ENCODE measurements at places on chromosomes 6 and 20. TPM values are rescaled to one million over a fixed set of nuclear protein-coding genes. Genes with fewer than 3 reads are reported as not detected.

DNA sequence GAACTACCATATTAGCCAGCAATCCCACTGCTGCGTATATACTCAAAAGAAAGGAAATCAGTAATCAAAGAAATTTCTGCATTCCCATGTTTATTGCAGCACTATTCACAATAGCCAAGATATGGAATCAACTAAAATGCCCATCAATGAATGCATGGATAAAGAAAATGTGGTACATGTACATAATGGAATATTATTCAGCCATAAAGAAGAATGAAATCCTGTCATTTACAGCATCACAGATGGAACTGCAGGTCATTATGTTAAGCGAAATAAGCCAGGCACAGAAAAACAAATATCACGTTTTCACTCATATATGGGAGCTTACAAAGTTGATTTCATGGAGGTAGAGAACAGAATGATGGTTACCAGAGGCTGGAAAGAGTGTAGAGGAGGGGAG, 65.1 kb downstream of the ALDH8A1 start:
- H3K27ac ChIP-seq = no peak overlapping the region
- no peak overlapping the region for H3K4me3 ChIP-seq
- H3K36me3 ChIP-seq = no peaks in the 10 kb centered on the region
- no peaks in the 10 kb centered on the region for H3K27me3 ChIP-seq

DNA sequence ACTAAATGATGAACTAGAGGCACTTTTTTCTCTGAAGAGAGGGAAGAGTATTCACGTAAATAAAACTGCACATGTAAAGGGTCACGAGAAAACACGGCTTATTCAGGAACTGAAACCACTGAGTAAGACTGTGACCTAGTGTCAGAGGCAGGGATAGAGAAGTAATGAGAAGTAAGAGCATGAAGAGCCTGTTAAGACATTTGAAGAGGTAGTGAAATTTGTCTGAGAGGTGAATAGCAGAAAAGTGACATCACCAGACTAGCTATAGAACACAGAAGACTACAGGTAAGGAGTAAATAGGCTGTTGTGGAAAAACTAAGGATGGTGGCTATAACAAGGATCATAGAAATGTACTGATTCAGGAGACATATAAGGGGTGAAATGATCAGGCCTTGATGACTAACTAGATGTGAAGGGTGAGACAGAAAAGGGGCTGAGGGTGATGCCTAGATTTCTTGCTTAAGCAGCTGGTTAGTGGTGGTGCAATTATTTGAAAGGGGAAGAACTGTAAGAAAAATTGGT, 76.8 kb downstream of the REV3L start:
- H3K27ac ChIP-seq = no peak overlapping the region
- no peak for DNase-seq
- H3K27me3 ChIP-seq = no peaks in the 10 kb centered on the region
- no peaks in the 10 kb centered on the region for H3K4me1 ChIP-seq
- H3K36me3 ChIP-seq = peaks cover 4% of the 10 kb centered on the region

GRCh38 chr6:31533455-31533841, 4.7 kb downstream of the MCCD1 start:
- no peak for DNase-seq
- no peaks in the 10 kb centered on the region for H3K27me3 ChIP-seq
- H3K27ac ChIP-seq = no peak overlapping the region
- H3K4me1 ChIP-seq = no peaks in the 10 kb centered on the region

GRCh38 chr20:37992802-37993409, 40.4 kb downstream of the TTI1 start:
- H3K27me3 ChIP-seq = no peaks in the 10 kb centered on the region
- peaks cover 4% of the 10 kb centered on the region for H3K36me3 ChIP-seq
- peaks cover 13% of the 10 kb centered on the region for H3K4me1 ChIP-seq
- no peak overlapping the region for H3K4me3 ChIP-seq
- no peak overlapping the region for H3K27ac ChIP-seq

- H3K36me3 ChIP-seq = no peaks in the 10 kb centered on the region
- H3K27ac ChIP-seq = no peak overlapping the region
- no peak for DNase-seq
- no peaks in the 10 kb centered on the region for H3K27me3 ChIP-seq
Measured at GRCh38 chr6:91802431-91802830, 1215.6 kb upstream of the MAP3K7 start.

- H3K4me1 ChIP-seq = no peaks in the 10 kb centered on the region
- DNase-seq = no peak
- H3K27ac ChIP-seq = no peak overlapping the region
- H3K4me3 ChIP-seq = no peak overlapping the region
- H3K27me3 ChIP-seq = no peaks in the 10 kb centered on the region
- H3K36me3 ChIP-seq = no peaks in the 10 kb centered on the region
Measured at GRCh38 chr6:27260369-27260768, 12.9 kb downstream of the PRSS16 start.

GRCh38 chr6:138430361-138431145, 26.5 kb downstream of the HEBP2 start:
- no peak overlapping the region for H3K27ac ChIP-seq
- H3K4me1 ChIP-seq = no peaks in the 10 kb centered on the region
- H3K36me3 ChIP-seq = no peaks in the 10 kb centered on the region
- H3K4me3 ChIP-seq = no peak overlapping the region
- H3K27me3 ChIP-seq = no peaks in the 10 kb centered on the region
- no peak for DNase-seq

DNA sequence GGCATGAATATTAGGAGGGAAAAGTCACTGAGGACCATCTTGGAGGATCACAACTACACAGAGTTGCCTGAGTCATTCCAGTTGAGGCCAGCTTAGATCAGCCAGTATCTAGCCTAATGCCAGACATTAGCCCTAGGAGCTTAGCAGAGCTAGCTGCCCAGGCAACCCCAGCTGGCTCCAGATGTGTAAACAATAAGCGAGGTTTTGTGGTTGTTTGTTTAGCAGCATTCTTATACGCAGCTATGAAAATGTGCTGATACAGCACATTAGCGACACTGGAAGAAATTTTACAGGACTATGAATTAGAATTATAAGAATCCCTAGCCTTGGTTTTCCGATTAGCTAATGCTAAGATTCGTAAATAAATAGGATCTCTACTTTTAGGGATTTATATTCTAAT, 59.3 kb downstream of the BTBD3 start:
- no peak overlapping the region for H3K27ac ChIP-seq
- no peaks in the 10 kb centered on the region for H3K36me3 ChIP-seq
- no peaks in the 10 kb centered on the region for H3K4me1 ChIP-seq

- H3K27ac ChIP-seq = no peak overlapping the region
- no peak overlapping the region for H3K4me3 ChIP-seq
- no peaks in the 10 kb centered on the region for H3K36me3 ChIP-seq
- H3K27me3 ChIP-seq = no peaks in the 10 kb centered on the region
- H3K4me1 ChIP-seq = no peaks in the 10 kb centered on the region
Measured at GRCh38 chr6:88377976-88378568, 211.9 kb upstream of the CNR1 start.

DNA sequence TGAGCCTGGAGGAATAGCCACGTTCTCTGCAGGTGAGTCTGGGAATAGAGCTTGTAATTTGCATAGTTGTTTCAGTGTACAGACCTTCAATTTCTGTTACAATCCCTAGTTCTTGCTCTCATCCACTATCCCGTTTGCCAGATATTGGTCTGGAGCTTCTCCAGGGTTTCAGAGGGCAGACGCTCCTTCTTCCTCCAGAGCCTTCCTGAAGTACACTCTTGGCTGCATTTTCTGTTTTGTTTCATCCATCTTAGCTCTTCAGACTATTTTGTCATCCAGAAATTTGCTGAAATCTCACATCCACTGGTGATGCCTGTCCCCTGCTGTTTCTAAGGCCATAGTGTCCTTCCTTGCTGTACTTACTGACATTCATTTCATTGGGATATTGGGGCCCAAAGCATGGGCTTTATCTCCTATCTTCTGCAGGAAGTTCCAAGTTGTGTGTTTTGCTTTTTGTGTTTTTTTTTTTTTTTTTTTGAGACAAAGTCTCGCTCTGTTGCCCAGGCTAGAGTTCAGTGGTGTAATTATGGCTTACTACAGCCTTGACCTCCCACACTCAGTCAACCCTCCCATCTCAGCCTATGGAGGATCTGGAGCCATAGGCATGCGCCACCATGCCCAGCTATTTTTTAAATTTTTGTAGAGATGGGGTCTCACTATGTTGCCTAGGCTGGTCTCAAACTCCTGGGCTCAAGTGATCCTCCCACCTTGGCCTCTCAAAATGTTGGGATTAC, 18.7 kb downstream of the CDS2 start:
- DNase-seq = no peak
- no peak overlapping the region for H3K27ac ChIP-seq
- H3K36me3 ChIP-seq = no peaks in the 10 kb centered on the region
- no peak overlapping the region for H3K4me3 ChIP-seq
- H3K4me1 ChIP-seq = peaks cover 6% of the 10 kb centered on the region
- no peaks in the 10 kb centered on the region for H3K27me3 ChIP-seq

DNA sequence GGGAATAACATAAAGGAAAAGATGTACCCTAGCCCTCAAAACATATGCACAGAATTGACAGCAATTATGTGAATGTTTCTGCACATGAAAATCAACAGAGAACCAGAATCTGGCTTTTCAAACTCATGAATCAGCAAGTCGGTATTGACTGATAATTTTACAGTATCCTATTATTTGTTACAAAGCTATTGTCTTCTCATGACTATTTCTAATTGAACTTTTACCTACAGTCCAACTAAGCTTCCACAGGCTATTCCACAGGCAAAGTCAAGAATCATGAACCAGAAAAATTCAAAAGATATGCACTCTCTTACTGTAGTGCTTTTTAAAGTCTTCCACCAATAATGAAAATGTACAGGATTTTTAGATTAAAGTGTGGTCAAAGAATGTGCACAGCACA, 49.1 kb upstream of the DST start:
- H3K27me3 ChIP-seq = no peaks in the 10 kb centered on the region
- no peaks in the 10 kb centered on the region for H3K36me3 ChIP-seq
- peak overlapping the region; percentile 14 for H3K4me3 ChIP-seq
- H3K27ac ChIP-seq = peak overlapping the region; percentile 82

DNA sequence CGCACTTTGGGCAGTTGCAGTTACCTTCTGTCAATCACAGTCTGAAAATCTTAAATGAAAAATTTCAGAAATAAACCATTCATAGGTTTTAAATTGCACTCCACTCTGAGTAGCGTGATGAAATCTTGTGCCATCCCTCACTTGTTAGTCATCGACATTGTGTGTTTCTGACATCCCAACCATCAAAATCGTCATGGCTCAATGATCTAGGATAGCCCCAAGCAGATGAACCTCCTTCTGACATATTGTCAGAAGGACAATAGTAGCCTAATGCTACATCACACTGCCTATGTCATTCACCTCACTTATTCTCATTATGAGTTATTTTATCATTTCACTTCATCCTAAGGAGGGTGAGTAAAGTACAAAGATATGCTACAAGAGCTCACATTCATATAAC, 284.8 kb downstream of the PTPRK start:
- no peaks in the 10 kb centered on the region for H3K27me3 ChIP-seq
- DNase-seq = no peak
- H3K4me3 ChIP-seq = no peak overlapping the region
- H3K36me3 ChIP-seq = no peaks in the 10 kb centered on the region
- no peak overlapping the region for H3K27ac ChIP-seq
- no peaks in the 10 kb centered on the region for H3K4me1 ChIP-seq

DNA sequence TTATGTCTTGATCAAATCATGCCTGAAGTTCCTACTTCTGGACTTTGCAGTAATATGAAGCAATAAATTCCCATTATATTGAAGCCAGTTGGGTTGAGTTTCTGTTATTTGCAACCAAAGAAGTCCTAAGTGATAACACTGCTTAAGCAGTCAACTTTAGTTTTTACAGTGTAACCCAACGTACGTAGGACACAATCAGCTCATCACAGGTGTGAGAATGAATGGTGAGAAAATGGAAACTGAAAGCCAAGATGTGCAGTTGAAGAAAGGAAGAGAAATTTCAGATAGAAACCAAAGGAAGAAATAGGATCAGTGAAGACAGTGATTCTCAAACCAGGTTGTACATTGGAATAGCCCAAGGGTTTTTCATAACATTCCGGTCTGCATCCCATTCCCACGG, 211.4 kb upstream of the ZFP64 start:
- no peak overlapping the region for H3K4me3 ChIP-seq
- no peak for DNase-seq
- no peaks in the 10 kb centered on the region for H3K27me3 ChIP-seq
- no peaks in the 10 kb centered on the region for H3K36me3 ChIP-seq
- no peak overlapping the region for H3K27ac ChIP-seq

DNA sequence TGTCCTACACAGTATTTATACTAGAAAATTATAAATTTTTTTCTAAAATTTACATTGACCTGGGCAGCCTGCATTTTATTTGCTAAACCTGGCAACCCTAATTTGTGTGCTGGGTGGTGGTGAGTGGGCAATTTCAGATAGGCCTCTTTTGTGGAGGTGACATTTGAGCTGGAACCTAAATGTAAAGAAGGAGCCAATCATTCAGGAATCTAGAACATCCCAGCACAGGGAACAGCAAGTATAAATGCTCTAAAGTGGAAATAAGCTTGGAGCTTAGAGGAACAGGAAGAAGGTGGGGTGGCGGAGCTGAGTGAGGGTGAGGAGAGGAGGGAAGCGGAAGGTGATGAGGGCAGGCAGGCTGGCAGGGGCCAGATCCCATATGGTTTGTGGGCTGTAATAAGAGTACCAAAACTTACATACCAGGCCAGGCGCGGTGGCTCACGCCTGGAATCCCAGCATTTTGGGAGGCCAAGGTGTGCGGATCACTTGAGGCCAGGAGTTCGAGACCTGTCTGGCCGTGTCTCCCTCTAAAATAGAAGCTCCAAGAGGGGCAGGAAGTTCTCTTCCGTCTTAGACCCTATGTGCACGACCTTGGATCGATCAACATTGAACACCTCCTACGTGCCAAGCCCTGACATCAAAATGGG, 549 bp upstream of the CSE1L start:
- no peaks in the 10 kb centered on the region for H3K4me1 ChIP-seq
- H3K27ac ChIP-seq = peak overlapping the region; percentile 88
- H3K36me3 ChIP-seq = no peaks in the 10 kb centered on the region
- DNase-seq = peak; percentile 36

GRCh38 chr20:23270382-23270911, 80.1 kb upstream of the NXT1 start:
- no peaks in the 10 kb centered on the region for H3K27me3 ChIP-seq
- H3K27ac ChIP-seq = no peak overlapping the region
- no peak for DNase-seq
- H3K4me3 ChIP-seq = no peak overlapping the region
- H3K4me1 ChIP-seq = no peaks in the 10 kb centered on the region
- no peaks in the 10 kb centered on the region for H3K36me3 ChIP-seq

GRCh38 chr6:32271429-32271828, 47.6 kb upstream of the NOTCH4 start:
- no peak for DNase-seq
- no peaks in the 10 kb centered on the region for H3K27me3 ChIP-seq
- H3K36me3 ChIP-seq = no peaks in the 10 kb centered on the region
- no peaks in the 10 kb centered on the region for H3K4me1 ChIP-seq
- H3K27ac ChIP-seq = no peak overlapping the region

GRCh38 chr20:63893999-63894357, 948 bp upstream of the DNAJC5 start:
- H3K4me1 ChIP-seq = peaks cover 9% of the 10 kb centered on the region
- H3K36me3 ChIP-seq = peaks cover 8% of the 10 kb centered on the region
- H3K27me3 ChIP-seq = no peaks in the 10 kb centered on the region
- no peak for DNase-seq

The SPO11 gene
- not detected for total RNA-seq

The PDE10A gene
- 3.4 TPM for total RNA-seq

The SLC22A16 gene
- 1.1 TPM for total RNA-seq

The ANKRD6 gene
- 3.1 TPM for total RNA-seq

The CLPSL2 gene
- total RNA-seq = not detected

The PACRG gene
- not detected for total RNA-seq

The MAS1 gene
- not detected for total RNA-seq

Measured in colonic mucosa (tissue), 4 donors.